ENCODE measurements at places on chromosomes 16 and 17. TPM values are rescaled to one million over a fixed set of nuclear protein-coding genes. Genes with fewer than 3 reads are reported as not detected.

CCDC154 gene
- not detected for total RNA-seq

TMC8 gene
- total RNA-seq: 0.17 TPM

ENPP7 gene
- total RNA-seq: not detected

ABCA9 gene
- not detected for total RNA-seq

BRIP1 gene
- 22.3 TPM for total RNA-seq

PIMREG gene
- total RNA-seq: 59.2 TPM

SULT1A1 gene
- total RNA-seq: 257 TPM

MXRA7 gene
- total RNA-seq: 64.5 TPM

KRT14 gene
- total RNA-seq: not detected

KRT17 gene
- total RNA-seq: not detected

PITPNM3 gene
- 0.20 TPM for total RNA-seq

PIK3R6 gene
- total RNA-seq: not detected

TMEM100 gene
- total RNA-seq: not detected

PHB1 gene
- total RNA-seq: 181 TPM

QRICH2 gene
- total RNA-seq: 3.6 TPM

FNDC8 gene
- not detected for total RNA-seq
